ENCODE measurements at places on chromosomes 12 and 14.

DNA sequence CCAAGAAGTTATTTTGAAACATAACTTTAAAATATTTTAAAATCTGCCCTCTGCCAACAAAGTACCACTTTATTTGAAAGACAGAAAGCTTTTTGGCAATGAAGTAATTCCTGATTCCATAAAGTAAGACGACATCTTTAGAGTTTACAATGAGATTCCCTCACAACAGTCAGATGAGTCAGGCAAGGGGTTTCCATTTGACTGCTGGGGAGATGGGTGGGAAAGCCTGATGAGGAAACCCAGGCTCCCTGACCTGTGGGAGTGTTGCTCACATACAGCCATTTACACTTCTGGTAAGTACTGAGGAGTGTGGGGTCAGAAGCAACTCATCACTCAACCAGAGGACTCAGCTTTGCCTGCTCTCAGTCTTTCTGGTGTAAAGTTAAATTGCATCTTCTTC, 10.2 kb downstream of the KITLG start:
- no peak for DNase-seq

GRCh38 chr12:4270016-4270830, 3.3 kb upstream of the CCND2 start:
- DNase-seq: no peak

DNA sequence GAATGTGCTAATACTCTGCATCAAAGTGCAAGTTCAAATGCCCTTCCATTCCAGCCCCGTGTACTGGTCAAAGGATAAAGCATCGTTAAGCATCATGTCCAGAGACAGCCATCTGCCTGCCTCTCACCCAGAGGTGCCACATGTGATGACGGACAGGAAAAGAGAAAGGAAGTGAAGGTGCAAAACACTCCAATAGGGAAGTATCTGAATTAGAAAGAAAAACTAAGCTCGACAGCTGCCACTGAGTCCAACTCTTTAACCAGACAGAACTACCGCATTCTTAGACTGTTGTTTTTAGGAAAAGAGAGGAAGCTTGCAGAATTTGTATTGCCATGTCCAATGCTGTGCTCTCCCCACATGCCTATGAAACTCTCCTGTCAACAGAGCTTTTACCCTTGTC, 465.0 kb upstream of the SOX5 start:
- DNase-seq: no peak

DNA sequence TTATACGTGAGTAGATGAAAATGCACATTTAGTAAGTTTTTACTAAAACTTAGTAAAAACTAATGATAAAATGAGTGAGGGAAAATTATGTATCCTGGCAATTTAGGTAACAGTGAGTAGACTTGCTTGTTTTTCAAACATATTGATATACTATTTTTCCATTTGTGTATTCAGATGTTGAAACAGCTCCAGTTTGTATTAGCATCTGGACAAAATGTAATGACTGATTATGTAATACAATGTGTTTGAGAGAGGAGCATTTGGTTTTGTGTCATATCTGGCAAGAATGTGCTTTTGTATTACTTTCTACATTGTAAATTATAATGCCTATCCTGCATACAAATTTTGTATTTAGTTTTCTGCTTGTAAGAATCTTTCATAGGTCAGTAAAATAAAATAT, 5.6 kb downstream of the CNOT2 start:
- DNase-seq: no peak

GRCh38 chr12:118420673-118421072, 44.3 kb downstream of the SUDS3 start:
- no peak for DNase-seq
